ENCODE measurements at places on chromosomes 5 and 9.

DNA sequence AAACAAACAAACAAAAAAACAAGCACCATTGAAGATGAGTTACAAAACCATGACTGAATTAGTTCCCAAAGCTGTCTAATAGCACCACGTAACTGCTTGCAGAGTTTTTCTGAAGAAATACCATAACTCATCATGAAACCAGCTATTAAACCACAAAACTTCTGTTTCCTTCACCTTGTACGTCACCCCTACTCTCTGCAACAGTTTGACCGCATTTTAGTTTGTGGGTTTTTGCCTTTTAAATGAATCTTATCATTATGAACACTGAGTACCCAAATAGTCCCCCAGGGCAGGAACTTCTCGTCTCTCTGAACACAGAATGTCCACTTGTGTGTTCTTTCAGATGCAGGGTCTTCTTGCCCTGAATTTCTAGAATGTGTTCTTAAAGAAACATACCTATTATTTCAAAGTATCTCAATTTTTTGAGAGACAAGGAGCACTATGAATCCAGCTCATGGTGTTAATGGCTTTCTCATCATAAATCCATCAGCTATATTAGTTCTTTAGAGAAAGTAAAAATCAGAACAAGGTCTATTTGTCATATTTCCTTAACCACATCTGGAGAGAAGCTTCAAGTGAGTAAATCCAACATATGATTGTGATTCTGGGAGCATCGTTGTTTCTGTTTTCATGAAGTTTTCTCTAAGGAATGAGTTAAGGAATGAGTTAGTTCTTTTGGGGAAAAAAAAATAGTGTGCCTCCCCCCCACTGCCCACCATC is 210.6 kb downstream of the AUH start:
- DNase-seq: no peak

- DNase-seq: no peak
Observed at GRCh38 chr5:54861212-54861894, 124.0 kb downstream of the ESM1 start.

GRCh38 chr9:93630806-93631411 is 54.5 kb downstream of the PHF2 start:
- no peak for DNase-seq

GRCh38 chr9:36051317-36051716 is 14.6 kb downstream of the RECK start:
- no peak for DNase-seq

DNA sequence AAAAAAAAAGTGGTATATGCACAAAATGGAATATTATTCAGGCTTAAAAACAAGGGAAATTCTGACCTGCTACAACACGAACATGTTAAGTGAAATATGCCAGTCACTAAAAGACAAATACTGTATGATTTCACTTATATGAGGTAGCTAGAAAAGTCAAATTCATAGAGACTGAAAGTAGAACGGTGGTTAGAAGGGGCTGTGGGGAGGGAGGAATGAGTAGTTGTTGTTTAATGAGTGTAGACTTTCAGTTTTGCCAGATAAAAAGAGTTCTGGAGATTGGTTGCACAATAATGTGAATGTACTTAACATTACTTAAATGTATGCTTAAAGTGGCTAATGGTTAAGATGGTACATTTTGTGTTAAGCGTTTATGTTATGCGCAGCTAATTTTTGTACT is 79.5 kb upstream of the IL12B start:
- no peak for DNase-seq

- no peak for DNase-seq
Observed at GRCh38 chr5:153276151-153276550, 214.3 kb upstream of the GRIA1 start.

DNA sequence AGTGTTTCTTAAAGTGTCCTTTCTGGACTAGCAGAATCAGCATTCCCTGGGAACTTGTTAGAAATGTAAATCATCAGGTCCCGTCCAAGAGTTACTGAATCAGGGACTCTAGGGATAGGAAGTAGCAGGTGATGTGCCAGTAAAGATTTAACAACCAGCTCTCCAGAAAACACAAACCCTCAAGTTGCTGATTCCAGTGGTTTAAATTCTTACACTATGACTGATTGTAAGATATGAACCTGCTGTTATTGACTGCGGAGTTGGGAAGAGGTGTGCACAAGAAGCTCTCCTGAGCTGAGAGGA is 39.1 kb upstream of the BASP1 start:
- no peak for DNase-seq

DNA sequence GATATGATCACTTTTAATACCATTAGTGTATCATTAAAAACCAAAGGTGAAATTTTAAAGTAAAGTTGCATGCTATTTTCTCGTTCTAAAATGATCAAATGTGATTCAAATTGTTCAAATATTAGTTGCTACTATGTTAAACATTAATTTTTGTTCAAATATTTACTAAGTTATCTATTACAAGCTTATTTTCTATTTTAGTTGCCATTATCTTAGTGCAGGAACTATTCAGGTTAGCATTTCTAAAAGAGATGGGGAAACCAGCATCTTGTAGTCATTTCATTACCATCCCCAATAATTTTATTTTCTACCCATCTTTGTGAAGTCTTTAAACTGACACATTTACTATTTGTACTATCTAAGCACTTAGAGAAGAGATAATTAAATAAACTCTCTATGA is 166.0 kb downstream of the RFX3 start:
- no peak for DNase-seq

- DNase-seq: no peak
Observed at GRCh38 chr5:14041528-14042192, 97.2 kb upstream of the DNAH5 start.

DNA sequence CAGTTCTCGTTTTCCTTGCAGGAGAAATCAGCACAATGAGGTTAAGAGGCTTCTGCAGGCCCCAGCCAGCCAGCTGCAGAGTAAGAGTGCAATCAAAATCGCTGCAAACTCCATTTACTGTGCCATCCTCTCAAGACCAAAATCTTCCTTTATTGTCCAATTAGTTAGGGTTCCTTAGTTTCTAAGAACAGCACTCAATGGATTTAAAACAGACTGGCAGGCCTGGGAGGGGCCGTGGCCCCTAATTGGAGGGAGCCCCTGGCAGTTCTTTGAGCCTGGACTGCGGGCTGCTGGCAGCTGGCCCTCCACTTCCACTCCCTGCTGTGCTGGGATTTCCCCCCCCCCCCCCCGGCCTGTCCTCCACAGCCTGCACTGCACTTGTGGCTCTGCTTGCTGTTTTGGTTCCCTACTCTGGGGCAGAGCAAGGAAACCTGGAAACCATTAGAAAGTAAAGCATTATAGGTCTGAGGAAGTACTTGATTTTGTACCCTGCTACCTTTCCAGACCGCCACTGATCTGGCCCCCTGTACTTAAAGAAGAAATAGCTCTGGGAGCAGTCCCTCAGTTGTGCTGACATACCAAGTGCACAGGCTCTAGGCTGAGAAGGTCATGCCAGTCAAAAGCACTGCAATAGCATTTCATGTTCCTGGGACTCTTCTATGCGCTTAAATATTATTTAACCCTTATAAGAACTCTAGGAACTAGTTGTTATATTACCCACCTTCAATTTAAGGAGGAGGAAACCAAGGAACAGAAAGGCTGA is 129.0 kb downstream of the APBA1 start:
- peak; percentile 71 for DNase-seq

DNA sequence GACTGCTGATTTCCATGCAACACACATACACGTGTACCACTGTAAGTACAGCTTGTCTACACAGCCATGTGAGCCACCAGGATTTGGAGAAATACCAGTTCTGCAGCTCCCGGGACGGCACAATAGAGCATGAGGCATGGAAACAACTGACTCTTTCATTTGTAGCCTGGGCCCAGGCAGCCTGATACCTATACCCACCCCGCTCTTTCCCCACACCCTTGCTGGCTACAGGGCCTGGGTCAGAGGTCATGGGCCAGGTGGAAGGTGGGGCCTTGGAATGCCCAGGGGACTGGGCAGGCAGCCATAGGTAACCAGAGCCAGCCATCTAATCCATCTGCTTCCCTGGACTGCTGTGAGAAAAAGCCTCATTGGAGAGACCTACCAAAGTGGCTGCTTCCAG is 39.0 kb upstream of the ZSWIM6 start:
- DNase-seq: no peak

DNA sequence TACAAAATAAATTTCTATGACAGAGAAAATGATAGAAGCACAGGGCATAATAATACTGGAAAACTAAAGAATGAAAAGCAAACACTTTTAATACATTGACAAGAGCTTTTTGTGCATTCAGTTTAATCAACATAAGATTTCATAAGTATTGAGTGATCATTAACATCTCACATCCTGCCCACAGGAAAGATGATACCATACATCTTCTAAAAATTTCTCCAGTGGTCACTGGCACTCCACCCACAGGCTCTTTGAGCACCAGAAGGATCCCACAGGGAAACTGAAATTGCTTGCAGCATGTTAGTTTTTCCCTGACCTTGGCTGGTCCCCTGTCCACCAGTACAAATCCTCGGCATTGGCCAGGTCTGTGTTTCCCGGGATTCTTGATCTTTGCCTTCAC is 186.0 kb downstream of the CEMIP2 start:
- DNase-seq: no peak

DNA sequence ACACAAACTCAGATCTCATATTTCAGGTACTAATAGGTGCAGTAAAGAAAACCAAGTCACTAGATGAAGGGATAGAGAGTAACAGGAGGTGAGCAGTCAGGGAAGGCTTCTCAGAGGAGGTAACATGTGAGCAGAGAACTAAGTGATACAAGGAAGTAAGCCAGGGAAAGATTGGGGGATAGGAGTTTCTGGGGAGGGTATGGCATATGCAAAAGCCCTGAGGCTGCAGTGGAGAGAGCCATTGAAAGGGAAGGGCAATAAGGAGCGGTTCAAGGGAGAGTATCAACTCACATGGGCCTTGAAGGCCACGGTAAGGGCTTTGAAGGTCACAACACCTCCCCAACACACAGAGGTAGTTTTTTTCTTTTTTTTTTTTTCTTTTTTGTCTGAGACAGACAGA is 6.9 kb downstream of the OLFML2A start:
- DNase-seq: no peak

DNA sequence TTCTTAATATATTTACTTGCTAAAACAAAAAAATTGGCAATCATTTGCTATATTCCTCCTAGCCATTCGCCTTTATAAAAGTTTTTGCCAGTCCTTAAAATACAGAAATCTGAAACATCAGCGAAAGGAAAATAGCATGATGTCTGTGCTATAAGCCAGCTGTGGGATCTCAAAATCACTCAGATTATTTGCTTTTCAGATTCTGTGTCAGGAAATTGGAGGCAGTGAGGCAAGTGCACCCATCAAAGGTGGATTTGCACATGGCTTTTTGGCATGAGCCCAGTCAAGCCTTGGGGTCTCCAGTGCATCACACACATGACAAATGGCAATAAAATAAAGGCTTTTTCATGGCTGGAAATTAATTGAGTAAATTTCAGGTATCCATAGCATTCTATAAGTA is 196.8 kb upstream of the DAPK1 start:
- no peak for DNase-seq

DNA sequence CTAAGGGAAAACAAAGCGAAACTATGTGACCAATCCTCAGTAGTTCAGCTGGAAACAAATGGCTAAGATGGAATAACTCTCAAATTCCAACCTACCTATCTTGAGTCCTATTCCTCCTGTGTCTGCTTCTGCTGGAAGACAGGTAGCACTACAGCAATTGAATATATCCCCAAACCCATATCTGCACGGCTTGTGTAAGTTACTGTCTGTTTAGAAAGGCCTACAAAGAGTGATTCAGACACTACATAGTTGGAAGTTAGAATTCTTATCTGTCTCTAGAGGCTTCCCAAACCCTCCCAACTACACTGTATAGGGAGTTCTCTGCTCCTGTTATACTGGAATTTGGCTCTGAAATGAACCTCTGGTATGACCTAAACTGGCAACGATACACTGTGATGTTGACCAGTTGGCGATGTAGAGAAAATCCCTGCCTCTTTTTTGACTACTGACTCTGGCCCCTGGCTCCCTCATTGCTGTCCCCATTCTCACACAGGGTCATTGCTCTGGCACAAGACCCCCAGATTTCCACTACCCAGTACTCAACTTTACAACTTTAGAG is 22.6 kb upstream of the NADK2 start:
- no peak for DNase-seq

DNA sequence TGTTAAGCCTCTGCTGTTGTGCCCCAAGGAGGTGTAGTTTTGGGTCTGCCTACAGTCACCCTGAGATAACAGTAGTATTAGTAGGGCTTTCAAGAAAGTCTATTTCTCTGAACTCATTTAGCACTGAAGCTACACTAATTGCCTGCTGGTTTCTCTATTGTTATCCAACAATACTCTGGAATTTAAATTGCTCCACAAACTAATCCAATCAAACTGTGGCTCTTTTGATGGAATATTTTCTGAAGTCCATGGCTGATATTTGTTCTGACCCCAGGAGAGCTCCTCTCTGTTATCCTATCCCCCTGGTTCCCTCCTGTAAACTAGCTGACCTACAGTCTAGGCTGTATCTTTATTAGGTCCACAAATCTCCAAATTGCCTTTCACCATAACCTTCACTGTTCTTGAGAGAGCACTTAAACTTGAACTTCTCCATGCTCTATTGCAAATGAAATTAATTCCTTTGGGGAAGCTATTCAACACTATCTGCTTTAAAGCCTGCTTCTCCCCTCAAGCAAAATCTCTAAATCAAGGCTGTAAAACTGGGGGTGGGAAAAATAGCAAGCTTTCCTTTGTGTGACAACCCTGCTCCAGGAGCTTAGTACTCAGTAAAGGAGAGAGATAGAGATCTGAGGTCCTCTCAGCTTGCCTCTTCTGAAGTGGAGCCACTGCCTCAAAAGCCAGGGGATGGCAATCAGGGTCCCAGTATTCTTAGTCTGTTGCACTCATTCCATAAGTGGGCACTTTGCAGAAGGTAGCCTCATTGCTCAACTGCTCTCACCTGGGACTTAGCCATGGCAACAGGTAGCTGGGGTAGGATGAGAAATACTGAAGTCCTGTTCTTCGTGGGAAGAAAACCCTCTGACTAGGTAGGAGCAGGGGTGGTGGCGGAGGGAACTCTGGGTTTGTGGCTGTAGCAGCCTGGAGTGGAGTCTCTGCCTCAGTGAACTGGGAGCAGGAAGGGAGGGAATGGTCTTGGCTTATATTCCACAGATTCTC is 110.9 kb downstream of the MACIR start:
- DNase-seq: peak; percentile 78

- no peak for DNase-seq
Observed at GRCh38 chr9:125110464-125110863, 32.9 kb downstream of the SCAI start.
